ENCODE measurements at places on chromosomes 1 and 21. TPM values are rescaled to one million over a fixed set of nuclear protein-coding genes. Genes with fewer than 3 reads are reported as not detected.

DNA sequence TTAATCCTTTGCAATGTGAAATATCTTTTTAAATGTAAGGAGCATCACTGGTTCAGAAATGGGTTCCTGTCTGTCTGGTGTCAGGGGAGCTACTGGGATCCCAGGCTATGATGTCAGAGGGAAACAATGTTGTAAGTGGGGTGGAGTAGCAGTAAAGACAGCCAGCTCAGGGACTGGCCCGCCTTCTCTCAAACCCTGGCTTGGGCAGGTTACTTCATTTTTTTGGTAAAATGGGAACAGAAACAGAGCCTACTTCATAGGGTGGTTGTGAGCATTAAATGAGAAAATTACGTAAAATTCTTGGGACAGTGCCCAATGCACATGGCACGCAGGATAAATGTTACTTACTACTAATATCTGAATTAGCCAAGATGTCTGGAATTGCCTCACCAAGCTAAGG, 30.7 kb upstream of the IL20 start:
- no peak for DNase-seq

Gene AKR7A3
- not detected for total RNA-seq

- no peak for DNase-seq
Observed at GRCh38 chr1:84000196-84000885, 1.4 kb upstream of the TTLL7 start.

- DNase-seq = no peak
Observed at GRCh38 chr1:44849575-44850132, 6.6 kb upstream of the PTCH2 start.

DNA sequence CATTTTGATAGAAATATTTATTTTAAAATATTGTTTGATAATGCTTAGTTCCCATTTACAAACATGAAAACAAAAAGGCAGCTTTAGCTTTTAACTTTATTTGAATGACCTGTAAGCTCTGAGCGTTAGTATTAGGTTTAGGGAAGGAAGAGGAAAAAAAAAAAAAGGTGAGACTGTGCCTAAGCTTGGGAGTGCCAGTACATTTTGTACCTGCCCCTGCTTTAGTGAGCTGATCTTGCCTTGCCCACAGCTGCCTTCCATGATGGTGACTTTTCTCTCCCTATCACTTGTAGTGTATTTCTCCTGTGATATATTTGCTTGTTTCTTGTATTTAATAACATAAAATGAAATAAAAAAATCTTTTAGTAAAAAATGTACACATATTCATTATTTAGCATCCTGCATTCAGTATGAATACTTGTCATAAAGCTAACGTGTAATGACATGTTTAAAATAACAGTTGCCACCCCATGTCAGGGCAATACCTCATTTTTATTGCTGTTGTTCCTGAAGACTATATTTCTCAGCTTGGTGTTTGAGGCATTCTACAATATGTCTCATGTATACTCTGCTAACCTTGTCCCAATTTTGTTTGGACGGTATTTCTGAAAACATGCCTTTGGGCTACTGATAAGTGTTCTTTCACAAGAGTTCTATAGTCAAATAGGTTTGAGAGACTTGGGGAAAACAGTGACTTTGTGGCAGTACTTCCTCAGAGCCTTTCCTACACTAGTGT, 76.3 kb downstream of the NEK7 start:
- DNase-seq = no peak

- no peak for DNase-seq
Observed at GRCh38 chr1:208347191-208347590, 103.0 kb upstream of the PLXNA2 start.
